HFFc6 (cell line): ENCODE measurements at places on chromosomes 7 and 10. TPM values are rescaled to one million over a fixed set of nuclear protein-coding genes. Genes with fewer than 3 reads are reported as not detected.
A peak's percentile ranks its signal among the peaks of the same experiment; 100 is the strongest.

DNA sequence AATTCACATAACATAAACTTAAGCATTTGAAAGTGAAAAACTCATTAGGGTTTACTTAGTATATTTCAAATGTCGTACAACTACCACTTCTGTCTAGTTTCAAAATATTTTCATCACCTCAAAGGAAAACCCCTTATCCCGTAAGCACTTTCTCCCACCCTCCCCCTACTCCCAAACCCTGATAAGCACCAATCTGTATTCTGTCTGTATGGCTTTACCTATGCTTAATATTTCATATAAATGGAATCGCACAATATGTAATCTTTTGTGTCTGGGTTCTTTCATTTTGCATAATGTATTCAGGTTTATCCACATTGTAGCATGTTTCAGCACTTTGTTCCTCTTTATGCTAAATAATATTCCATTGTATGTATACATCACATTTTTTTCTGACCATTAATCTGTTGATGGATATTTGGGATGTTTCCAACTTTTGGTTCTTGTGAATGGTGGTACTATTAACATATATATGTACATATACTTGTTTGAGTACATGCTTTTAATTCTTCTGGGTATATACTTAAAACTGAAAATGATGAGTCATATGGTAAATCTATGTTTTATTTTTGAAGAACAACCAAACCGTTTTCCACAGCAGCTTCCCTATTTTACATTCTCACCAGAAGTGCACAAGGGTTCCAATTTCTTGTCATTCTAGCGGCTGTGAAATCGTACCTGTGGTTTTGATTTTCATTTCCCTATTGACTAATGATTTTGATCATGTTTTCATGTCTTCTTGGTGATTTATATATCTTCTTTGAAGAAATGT, 6.2 kb upstream of the STARD3NL start:
- no peak for DNase-seq

DNA sequence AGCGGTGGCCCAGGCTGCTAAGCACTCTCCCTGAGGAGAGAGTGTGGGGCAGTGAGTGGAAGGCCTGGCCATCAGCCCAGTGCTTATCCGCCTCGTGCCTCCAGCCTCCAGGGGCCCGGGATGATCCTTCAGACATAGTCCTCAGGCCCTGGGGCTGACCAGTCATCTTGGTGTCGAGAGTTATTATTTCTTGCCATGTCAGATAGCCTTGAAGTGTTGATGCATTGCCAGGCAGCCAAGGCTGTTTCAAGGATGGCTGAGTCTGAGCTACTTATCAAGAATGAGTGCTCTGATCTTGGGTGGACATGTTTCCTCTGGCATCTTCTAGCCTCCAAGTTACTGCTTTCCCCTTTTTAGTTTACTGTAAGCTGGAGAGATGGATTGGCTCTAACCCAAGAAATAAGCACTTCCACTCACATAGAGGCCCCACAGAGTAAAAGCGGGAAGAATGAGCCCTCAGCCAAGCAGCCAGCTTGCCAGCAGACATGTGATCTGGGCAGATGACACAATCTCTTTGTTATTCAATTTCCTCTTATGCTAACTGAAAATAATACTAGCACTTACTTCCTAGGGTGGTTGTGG, 136.5 kb upstream of the NAMPT start:
- peak; percentile 88 for DNase-seq

DNA sequence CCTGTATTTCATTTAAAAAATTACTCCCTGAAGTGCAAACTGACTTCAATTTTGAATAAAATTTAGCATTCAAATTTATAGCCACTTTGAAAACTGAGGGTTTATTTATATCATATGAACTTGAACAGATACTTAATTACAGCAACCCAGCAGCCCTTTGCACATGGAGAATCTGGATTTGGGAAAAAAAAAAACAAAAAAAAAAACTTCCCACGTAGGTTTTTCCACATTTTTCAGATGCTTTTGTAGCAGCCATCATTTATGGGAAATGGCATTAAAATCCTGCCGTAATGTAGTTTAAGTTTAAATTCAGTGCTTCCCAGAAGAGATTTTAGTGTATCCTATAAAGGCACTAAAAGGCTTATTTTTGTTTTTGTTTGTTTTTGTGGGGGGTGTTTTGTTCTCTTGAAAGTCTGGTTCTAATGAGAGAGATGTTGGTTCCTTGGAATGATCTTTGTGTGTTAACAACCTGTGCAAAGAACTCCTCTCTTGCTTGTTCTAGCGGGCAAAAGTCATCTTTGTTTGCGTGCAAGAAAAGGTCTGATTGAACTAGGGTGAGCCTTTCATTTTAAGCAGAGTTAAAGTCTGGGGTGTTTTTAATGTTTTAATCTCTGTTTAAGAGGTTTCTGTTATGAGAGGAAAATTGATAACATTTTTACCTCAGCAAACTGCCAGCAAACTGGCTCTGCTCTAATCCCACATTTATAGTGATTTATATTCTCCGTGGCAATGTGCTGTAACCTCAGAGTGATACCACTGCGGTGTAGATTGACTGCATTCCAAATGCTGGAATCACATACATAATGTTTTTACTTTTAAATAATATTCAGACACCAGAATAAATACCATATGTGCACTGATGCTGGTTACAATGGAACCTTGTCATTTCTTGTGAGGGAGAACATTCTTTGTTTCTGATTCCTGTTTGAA, 105.5 kb downstream of the WNT2 start:
- peak; percentile 25 for DNase-seq

DNA sequence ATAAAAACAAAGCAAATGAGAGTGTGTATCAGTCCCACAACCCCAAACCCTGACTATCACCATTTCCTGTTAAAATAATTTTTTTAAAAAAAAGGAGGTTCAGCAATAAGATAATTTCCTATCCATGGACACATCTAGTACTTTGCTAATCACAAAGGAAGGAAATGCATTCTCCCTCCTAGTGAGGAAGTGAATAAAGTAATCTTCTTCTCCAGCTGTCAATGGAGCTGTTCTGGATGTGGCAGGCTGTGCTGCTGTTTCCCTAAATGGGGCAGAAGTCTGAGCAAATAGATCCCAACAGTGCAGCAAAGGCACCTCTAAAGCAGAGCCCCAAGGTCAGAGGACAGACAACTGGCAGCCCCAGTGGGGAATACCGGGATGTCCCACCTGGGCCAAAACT, 540.0 kb downstream of the KCNMA1 start:
- no peak for DNase-seq

DNA sequence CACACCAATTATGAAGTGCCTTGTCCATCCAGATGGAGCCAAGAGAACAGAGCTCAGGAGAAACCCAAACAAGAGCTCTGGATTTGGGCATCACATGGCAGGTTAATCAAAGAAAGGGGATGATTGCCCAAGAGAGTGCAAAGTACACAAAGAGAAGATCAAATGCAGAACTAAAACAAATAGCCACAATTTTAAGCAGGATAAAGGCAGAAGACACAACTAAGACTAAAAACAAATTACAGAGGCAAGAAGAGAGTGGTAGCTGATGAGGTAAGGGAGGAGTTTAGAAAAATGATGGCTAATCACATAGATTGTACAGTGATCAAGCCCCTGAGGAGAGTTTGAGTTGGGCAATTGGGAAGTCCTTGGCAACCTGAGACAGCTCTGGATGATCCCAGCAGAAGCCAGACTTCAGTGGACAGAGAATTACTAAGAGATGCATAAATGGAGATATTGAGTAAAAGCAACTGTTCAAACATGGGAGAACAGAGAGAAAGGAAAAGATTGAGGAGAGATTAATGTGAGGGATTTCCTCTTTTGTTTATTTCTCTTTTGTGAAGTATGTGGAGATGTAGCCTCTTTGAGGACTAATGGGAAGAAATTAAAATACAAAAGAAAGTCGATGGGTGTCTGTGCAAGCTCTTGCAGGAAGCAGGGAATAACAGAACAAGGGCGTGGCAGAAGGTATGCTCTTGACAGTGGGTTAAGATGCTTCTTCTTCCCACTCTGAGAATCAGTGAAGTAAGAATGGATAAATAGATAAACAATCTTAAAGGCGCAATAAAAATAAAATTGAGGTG, 101.9 kb downstream of the LRRN3 start:
- DNase-seq, result no peak

The EGFR gene
- total RNA-seq, result 61.6 to 83.1 TPM (median 73.8 TPM) in 3 replicates

DNA sequence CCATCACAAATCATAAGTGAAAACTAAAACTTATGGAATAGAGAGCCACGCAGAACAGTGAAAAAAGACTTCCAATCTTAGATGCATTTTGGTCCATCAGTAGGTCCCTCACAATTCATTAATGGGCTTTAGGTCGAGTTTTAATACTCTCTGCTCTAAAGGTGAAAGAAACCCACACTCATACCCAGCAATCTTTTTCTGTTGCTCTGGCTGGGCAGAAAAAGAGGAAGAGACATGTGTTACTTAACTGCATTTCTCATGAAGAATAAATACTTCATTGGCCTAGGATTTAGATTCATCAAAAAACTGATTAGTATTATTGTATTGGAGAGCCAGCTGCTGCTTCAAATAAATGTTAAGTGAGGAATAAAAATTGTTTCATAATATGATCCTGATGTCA, 645.7 kb downstream of the PHTF2 start:
- no peak for DNase-seq

The MMP21 gene
- not detected in 3 replicates for total RNA-seq

DNA sequence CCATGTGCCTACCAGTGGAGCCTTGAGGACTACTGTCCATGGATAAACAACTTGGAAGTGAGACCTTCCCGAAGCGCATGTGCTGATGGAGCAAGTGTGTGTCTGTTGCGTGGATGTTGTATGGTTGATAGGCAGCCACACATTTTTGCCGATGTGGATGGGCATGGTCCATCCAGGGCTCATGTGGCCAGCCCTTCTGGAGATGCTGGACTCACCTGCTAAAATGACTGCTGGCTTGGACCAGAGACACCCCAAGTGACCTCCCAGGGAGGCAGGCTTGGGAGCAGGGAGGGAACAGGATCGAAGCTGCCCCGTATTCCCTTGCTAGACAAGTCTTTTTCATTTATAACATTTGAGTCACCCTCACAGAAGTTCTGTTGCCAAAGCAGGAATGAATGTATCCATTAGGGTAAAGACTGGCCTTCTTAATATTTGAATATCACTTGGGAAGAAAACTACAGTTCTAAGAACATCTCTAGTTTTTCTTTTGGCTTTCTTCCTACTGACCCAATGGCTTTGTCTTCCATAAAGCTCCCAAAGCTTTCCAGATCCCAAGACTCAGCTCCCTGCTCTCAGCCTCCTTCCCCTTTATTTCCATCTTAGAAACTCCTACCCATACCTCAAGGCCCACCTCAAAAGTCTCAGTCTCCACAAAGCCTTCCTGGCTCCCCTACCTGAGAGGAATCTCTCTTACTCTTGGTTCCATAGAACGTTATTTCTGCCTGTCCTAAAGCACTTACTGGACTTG, 3.0 kb downstream of the PTPRE start:
- DNase-seq, result no peak

The TWNK gene
- total RNA-seq, result 5.7 to 9.6 TPM (median 8.1 TPM) in 3 replicates

DNA sequence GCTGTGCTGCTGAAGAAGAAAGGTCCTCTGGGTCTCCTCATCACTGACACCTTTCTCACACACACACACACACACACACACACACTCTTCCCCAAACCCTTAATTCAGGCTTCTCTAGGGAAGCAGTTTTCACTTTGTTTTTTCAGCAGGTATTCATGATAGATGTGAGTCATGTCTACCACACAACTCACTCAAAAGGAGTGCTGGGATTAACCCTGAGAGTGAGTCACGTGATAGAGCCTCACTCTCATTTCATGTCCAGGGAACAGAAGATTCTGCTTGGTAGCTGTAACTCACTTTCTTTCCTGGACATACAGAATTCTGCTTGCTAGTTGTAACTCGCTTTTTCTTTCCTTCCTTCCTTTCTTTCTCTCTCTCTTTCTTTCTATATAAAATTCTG, 45.4 kb downstream of the VIM start:
- peak; percentile 72 for DNase-seq

DNA sequence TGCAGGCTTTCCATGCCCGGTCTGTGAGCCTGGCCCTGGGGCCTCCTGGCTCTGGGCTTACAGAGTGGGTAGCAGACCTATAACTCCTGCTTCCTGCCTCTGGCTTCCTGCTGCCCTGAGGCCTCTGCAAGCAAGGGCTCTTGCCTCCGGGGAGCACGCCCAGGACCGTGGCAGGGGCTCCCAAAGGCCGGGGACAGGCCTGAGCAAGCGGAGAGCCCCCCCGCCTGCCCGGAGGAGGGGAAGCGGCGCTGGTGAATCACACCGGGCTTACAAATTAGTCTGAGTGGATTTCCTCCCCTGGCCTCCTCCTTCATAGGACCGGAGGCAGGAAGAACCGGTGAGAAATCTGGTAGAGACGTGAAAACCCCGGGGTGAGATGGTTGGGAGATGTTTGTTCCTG, 1.5 kb upstream of the MYL10 start:
- peak; percentile 79 for DNase-seq

DNA sequence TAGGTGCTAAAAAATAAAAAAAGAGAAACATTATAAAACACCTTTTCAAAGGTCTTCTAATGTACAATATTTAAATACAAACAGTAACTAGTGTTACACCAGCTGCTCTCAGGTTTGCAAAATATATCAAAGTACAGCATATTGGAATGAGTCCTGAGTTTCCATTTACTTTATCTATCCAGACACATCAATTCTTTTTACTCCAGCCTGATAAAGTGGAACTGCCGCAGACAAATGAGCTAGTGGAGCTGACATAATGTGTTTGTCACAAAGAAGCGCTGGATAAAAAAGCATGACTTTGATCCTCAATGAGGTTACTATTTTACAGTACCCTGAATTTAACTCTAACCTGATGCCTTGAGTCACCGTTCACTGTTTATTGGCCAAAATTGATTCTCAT, 1243.1 kb downstream of the GATA3 start:
- DNase-seq, result no peak

The TWIST1 gene
- total RNA-seq, result 37.3 to 47.6 TPM (median 46.0 TPM) in 3 replicates

- no peak for DNase-seq
Observed at GRCh38 chr10:10794046-10794445, 223.6 kb upstream of the CELF2 start.

DNA sequence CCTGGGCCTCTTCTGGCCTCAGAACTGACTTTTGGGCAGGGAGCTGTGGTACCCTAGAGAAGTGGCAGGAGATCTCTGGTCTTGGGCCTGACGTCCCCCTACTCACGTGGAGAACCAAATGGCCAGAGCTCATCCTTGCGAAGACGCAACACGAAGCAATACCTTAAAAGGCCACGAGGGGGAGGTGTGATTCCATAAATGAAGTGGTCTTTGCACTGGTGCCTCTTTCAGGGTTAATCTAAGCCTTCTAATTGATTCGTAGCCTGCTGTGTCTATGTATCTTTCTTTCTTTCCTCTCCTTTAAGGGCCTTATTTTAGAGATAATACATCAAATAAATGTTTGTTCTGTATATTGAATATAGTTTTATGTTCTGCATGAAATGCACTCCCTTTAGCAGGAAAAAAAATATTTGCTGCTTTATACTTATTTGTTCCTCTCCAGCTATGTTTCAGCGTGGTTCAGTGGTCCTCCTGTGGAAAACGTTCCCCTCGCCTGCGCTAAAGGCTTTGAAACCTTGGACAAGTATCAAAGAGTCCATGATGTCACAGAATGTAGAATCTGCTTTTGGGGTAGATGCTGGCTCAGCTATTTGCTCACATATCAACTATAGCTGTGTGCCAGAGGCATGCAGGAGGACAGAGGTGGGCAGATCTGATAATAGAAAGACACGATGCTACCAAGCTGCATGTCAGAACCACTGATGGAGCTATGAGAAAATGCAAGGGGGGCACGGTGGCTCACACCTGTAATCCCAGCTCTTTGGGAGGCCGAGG, 41.0 kb downstream of the STRA8 start:
- DNase-seq, result peak; percentile 56
